ENCODE measurements at places on chromosomes 2 and 18.
A peak's percentile ranks its signal among the peaks of the same experiment; 100 is the strongest.

- no peak for DNase-seq
Observed at GRCh38 chr2:1927896-1928568, 183.7 kb upstream of the PXDN start.

DNA sequence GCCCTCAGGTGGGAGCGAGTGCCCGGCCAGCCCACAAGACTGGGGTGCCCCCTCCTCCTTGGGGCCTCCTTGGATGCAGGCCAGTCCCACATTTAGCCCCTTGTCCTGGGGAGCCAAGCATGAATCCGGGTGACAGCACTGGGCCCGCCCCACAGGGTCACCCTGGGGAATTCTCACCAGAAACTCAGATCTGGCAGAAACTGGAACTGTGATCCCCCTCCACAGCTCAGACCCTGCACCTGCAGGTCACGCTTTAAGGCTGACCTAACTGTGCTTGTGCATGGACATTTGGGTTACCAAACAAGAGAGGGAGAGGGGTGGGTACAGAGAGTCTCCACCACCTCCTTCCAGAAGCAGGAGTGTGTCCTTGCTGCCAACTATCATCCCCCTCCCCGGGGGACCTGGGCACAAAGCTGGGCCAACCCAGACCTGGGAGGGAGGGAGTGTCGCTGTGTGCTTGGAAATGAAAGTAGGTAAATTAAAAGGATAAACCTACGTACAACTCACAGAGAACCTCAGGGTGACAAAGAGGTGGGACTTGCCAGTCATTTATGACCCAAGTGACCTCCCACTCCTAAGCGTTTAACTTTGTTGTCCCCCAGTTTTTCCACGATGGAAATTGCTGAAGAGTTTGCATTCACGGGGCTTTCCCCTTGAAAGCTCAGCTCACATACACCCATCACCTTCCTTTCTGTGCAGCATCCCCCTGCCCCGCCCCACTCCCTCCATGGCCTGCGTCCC, 9.1 kb downstream of the ITM2C start:
- no peak for DNase-seq

- DNase-seq = peak; percentile 51
Observed at GRCh38 chr18:50009773-50010335, 185.1 kb downstream of the MYO5B start.

GRCh38 chr18:32920796-32921787, 148.3 kb upstream of the KLHL14 start:
- no peak for DNase-seq

DNA sequence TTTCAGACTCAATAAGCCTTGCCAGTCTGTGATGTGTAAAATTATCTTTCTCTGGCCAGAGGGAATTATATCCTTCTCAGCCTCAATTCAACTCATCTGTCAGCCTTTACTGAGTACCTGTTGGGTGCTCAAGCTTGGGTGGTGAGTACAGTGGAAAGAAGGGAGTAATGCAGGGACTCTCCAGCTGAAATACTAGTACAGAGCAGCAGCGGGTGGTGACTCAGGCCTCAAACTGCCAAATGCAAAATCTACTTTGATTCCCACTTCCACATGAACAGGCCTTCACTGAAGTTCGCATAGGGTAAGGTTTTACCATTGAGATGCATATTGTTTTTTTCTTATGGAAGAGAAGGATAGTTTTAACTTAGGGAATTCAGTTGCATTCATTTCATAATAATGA, 326.8 kb downstream of the LRRTM1 start:
- DNase-seq = no peak

- DNase-seq = no peak
Observed at GRCh38 chr18:10378688-10379420, 75.6 kb upstream of the APCDD1 start.

DNA sequence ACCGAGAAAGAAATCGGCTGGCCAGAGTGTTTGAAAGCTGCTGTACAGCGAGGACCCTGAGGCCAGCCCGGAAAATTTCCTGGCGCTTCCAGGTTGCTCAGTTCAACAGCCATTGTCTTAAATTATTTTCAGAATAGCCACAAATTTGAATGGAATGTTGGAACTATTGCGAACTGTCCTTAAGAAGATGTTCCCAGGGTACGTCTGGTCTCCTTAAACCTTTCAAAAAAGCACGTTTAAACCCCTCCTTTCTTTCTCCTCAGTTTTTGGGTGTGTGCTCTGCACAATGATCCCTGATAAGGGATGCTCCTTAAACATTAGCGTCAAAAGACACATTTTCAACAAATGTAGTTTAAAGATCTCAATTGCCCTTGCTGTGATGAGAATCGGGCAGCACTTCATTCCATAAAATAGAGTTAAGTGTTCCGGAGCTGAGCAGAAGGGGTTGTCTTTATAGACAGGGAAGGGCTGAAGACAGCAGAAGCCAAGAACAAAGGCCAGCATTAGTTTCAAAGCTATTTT, 14.5 kb upstream of the LPIN2 start:
- DNase-seq = no peak

DNA sequence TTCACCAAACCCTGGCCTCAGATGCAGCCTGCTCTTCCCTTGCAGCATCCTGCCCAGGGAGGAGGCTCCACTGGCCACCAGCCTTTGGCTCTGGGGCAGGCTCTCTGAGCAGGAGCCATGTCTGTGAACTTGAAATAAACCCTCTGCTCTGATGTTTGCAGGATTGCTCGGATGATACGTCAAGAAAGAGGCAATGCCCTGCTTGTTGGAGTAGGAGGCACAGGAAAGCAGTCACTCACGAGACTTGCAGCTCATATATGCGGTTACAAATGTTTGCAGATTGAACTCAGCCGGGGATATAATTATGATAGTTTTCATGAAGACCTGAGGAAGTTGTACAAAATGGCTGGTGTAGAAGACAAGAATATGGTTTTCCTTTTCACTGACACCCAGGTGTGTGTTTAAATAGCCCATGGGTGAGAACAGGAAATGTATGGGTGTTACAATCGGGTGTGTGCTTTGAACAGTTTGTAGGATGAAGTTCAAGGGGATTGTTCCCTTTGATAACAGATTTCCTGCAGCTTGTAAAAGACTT, 177.9 kb downstream of the DNAH6 start:
- DNase-seq = no peak

- DNase-seq = no peak
Observed at GRCh38 chr18:78583739-78584458, 395.7 kb upstream of the SALL3 start.

- no peak for DNase-seq
Observed at GRCh38 chr18:14922965-14923565, 175.1 kb downstream of the ANKRD30B start.

GRCh38 chr2:62506421-62506750, 391 bp upstream of the TMEM17 start:
- DNase-seq = no peak

GRCh38 chr2:16203069-16203468, 262.7 kb downstream of the MYCN start:
- no peak for DNase-seq

DNA sequence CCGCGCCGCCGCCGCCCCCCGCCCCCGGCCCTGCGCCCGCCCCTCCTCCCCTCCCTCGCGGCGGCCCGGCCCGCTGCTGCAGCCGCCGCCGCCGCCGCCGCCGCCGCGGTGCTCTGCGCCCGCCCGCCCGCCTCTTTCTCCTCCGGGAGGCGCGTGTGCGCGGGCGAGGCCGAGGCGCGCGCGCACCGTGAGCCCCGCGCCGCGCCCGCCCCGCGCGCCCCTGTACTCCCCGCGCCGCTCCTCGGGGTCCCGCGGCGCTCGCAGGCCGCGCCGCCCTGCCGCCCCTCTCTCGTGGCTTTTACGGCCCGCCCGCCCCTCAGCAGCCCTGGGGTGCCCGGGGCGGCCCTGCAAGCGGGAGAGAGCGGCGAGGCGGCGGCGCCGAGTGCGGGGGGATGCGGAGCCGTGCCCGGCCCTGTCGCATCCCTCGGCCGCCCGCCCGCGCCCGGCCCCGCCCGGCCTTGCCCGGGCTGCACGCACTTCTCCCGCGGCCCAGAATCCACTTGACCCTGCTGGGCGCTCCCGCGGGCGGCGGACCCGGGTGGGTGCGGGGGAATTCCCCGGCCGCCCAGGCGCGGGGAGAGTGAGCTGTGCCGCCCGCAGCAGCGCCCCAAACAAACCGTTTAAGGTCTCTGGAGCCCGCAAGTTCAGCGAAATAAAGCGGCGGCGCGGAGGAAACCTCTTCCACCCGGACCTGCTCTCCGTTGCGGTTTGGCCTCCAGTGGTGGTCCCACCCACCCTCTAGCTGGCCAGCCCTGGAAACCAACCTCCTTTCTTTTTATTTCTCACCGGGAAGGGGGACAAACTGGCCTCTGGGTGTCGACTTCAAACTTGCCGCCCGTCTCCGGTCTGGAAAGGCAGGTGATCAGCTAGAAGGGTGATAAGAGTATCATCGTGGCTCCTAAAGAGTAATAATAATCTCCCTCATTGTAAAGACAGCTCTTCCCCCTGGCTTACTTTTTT, 37.4 kb downstream of the AFF3 start:
- peak; percentile 14 for DNase-seq

DNA sequence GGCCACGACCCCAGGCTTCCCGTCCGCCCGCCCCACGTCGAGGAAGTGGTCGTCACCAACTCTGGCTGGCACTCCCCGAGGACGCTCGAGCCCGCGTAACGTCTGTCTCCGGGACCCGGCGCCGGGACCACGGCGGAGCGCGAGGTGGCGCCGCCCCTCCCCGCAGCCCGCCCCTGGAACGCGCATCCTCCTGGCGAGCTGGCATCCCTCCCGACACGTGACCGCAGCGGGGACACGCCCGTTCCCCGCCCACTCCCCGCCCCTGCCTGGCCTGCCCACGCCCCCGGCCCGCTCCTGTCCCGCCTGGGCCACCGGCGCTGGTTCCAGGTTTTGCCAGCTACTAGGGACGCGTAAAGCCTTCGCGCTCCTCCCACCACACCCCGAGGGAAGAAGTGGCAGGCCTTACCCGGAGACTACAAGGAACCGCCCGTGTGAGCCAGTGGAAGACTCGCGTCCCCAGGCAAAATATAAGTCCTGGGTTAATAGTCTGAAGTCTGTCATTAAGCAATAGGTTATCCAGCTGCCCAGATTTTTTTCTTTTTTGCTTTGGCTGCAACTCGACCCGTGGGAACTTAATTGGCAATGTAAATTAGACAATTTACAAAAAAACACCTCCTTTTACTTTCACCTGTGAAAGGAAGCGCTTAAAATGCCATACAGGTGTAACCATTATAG, at the start of gene OSBPL1A:
OSBPL1A (minus strand) TSS at position 131 of the 675 bp plus-strand sequence. CDS start 20,291 bp downstream, outside the sequence.
- DNase-seq = peak; percentile 94

GRCh38 chr18:50611529-50611941, 51.6 kb downstream of the MAPK4 start:
- DNase-seq = no peak
